Mesothelial cell of epicardium (in vitro differentiated cells): ENCODE measurements at places on chromosomes 11 and 22. TPM values are rescaled to one million over a fixed set of nuclear protein-coding genes. Genes with fewer than 3 reads are reported as not detected.

The FXYD2 gene
- 5.7 to 7.1 TPM (median 6.3 TPM) in 3 replicates for total RNA-seq

The BATF2 gene
- 1.5 to 1.9 TPM (median 1.7 TPM) in 3 replicates for total RNA-seq

The PTGDR2 gene
- 0.60 to 0.75 TPM (median 0.71 TPM) in 3 replicates for total RNA-seq

The LMO1 gene
- total RNA-seq = 2.5 to 4.1 TPM (median 3.2 TPM) in 3 replicates

GRCh38 chr11:64507832-64508375 lies 83.1 kb upstream of the SLC22A12 start:
- H3K4me1 ChIP-seq = no peaks in the 10 kb centered on the region
- no peak overlapping the region for H3K4me3 ChIP-seq
- no peaks in the 10 kb centered on the region for H3K36me3 ChIP-seq
- peaks cover 65% of the 10 kb centered on the region for H3K27me3 ChIP-seq
- no peak for DNase-seq
- no peak overlapping the region for H3K27ac ChIP-seq

- no peak overlapping the region for H3K27ac ChIP-seq
- no peak overlapping the region for H3K4me3 ChIP-seq
- H3K4me1 ChIP-seq = peaks cover 15% of the 10 kb centered on the region
- no peaks in the 10 kb centered on the region for H3K36me3 ChIP-seq
These were observed 28.3 kb upstream of the SOX10 start for GRCh38 chr22:38012604-38013072.

DNA sequence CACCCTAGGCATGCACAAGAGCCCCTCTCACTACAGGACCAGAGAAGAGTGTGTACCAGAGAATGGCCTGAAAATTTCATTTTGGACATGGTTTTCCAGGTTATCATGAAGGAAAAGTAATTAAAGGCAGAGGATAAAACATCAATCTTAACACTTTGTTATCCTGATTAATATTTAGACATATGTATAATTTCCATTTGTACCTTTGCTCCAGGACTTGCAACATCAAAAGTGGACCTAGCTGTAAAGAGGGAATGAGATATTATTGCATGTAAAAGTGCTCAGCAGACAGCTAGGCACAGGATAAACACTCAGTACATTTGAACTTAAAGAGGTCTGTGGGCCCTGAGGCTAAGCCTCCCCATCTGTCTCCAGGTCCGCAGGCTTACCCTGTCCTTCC lies 2.0 kb upstream of the SCN4B start:
- H3K4me1 ChIP-seq = peaks cover 19% of the 10 kb centered on the region
- H3K4me3 ChIP-seq = no peak overlapping the region
- H3K27ac ChIP-seq = no peak overlapping the region
- DNase-seq = no peak

- no peak overlapping the region for H3K4me3 ChIP-seq
- no peak for DNase-seq
- H3K27me3 ChIP-seq = no peaks in the 10 kb centered on the region
- no peak overlapping the region for H3K27ac ChIP-seq
- H3K36me3 ChIP-seq = no peaks in the 10 kb centered on the region
- peaks cover 9% of the 10 kb centered on the region for H3K4me1 ChIP-seq
These were observed 62.2 kb upstream of the ADA2 start for GRCh38 chr22:17281440-17281841.

DNA sequence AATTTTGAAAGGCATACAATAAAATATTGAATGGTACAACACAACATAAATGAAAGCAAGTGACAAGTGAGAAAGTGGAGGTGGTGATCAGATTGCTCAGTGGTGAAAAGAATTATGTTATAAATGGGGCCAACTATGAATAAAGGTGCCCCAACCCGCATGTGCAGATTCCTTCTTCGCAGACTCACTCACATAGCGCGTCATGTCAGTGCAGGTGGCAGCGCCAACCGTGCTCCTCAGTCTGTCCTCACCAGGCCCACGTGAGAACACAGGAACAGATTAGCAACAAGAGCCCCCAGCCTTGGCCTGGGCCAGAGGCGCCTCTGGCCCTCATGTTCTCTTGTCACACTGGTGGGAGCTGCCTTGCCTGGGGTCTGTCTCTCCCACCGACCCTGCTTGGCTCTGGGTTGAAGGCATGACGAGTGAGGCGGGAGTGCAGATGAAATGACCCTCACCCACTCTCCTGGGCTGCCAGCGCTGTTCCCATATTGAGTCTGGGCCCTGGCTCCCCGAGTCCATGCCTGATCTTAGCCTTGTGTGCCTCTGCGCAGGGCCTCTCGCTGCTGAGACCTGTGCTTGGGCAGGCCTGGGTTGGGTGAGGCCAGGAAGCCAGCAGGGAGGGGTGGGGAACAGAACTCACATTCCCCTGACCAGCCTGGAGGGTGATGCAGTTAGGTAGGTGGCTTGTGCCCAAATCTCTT lies 6.4 kb downstream of the ATG16L2 start:
- peak overlapping the region; percentile 63 for H3K4me3 ChIP-seq
- H3K27ac ChIP-seq = no peak overlapping the region
- no peaks in the 10 kb centered on the region for H3K27me3 ChIP-seq
- DNase-seq = no peak
- H3K4me1 ChIP-seq = peaks cover 15% of the 10 kb centered on the region
